Stimulated activated CD8-positive, alpha-beta memory T cell treated with anti-CD3 and anti-CD28 coated beads, Interleukin-4, amount 100 ng/mL, for 4 hours (primary cell): ENCODE measurements at places on chromosomes 6 and 20.

DNA sequence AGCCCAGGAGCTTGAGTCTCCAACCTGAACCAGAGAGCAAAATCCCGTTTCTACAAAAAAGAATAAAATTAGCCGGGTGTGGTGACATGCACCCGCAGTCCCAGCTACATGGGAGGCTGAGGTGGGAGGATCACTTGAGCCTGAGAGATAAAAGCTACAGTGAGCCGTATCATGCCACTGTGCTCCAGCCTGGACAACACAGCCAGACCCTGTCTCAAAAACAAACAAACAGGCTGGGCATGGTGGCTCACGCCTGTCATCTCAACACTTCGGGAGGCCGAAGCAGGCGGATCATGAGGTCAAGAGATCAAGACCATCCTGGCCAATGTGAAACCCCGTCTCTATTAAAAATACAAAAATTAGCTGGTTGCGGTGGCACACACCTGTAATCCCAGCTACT, 11.4 kb upstream of the PTCRA start:
- no peak for DNase-seq

DNA sequence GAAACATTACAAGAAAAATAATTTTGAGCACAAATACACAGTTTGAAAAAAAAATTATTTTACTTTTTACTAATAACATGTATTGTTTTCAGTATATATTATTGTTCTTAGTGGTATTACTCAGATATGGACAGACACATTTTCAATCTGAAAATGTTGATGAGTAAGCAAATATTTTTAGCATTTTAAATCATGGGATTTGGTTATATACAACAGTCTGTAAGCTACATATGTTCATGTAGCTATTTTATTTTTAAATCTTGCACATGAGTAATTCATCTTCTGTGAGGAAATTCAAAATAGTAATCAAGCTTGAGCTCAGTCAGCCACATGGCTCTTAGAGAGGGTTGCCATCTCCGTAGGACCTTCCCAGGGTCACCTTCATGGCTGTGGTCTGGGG, 471.9 kb downstream of the QKI start:
- no peak for DNase-seq

DNA sequence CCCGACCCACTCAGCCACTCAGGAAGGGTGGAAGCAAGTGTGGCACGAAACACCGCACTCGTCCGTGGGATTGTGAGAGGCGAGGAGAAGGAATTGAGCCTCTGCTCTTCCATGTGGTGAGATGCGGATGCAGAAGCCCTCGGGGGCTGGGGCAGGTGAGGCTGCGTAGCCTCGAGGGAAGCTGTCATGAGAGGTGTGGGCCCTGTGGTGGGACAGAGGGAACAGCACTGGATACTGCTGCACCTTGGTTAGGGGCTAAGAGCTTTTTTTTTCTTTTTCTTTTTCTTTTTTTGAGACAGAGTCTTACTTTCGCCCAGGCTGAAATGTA, 86.5 kb downstream of the PTPN1 start:
- no peak for DNase-seq

- no peak for DNase-seq
Measured at GRCh38 chr6:32774426-32774825, 11.1 kb upstream of the HLA-DQB2 start.

DNA sequence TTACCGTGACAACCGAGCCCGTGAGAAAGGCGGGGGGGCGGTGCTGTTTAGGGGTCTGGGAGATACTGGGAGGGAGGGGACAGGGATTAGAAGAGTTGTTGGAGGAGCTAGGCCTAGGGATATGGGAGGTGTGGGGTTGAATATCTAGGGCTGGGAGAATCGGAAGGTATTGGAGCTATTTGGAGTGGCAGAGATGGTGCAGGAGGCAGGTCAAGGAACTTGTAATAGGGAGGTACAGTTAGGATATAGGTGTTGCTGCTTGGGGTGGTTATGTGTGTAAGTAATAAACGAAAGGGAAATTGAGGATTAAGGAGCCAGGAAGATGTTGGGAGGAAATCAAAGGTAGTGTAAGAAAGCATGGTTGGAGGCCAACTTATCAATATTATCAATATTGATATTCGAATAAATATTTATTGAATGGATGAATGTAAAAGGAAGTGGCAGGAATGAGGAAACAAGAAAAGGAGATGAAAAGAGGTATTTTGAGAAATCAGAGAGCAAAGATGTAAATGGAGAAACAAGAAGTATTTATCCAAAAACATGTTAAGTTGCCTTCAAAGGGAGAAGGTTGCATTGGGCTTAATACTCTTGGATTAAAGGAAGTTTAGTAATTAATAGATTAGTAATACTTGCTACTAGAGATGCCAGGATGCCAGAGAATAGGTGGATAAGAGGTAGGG, 602 bp downstream of the PPP1R11 start:
- DNase-seq, result no peak

DNA sequence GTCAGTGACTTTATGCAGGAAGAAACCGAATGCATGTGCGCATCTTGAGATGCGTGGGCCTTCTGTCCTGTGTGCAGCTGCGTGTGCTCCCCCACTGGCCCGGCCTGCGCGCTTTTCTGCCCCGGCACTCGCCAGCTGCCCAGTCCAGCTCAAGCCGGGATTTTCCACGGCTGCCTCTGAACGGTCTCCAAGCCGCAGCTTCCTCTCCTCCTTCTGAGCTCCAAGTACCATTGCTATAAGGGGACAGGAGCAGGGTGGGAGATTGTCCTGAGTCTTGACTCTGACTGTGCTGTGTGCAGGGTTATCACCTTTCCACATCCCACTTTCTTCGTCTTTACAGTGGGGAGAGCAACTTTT, 302.8 kb downstream of the THBS2 start:
- no peak for DNase-seq

DNA sequence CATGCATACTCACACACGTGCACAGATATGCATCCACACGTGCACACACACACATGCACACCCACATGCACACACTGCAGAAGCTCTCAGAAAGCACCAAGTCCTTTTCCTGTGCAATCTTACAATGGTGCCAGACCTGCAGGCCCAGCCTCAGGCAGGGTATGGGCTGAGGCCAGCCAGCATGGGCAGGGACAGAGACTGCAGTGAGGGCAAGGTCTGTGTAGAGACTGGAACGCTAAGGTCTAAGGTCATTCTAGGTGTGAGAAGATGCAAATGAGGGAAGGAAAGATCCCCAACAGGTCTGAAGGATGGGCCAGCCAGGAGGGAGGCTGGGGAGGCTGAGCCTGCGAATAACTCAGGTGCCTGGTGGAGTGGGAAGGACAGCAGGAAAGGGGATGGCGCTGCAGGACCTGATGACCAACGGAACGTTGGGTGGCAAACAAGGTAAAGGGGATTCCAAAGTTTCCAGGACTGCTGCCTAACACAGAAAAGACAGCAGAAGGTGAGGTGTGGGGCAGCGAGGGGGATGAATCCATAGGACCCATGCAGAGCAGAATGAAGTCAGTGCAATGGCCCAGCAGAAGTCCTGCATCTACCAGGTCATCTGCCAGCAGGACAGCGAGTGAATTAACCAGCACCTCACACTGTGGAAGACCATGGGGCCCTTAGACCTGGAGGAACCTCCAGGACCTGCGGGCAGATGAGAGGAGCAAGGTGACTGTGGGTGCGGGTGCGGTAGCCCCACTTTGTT, 67.0 kb downstream of the ABHD12 start:
- DNase-seq, result no peak

DNA sequence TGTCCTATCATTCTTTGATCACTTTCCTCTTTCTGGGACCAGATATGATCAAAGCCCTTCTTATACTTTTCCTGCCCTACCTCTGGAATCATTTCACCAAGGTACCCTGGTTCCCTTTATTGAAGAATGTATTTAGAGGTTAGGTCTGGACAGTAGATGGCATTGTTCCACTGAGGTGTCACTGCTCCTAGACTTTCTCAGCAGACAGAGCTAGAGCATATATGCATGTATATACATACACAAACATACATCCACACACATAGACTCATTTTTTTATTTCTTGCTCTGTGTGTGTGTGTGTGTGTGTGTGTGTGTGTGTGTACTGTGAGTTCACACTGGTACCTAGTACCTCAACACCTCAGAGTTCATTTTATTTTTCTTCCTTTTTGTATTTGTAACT, 40.9 kb downstream of the PTPRA start:
- no peak for DNase-seq

DNA sequence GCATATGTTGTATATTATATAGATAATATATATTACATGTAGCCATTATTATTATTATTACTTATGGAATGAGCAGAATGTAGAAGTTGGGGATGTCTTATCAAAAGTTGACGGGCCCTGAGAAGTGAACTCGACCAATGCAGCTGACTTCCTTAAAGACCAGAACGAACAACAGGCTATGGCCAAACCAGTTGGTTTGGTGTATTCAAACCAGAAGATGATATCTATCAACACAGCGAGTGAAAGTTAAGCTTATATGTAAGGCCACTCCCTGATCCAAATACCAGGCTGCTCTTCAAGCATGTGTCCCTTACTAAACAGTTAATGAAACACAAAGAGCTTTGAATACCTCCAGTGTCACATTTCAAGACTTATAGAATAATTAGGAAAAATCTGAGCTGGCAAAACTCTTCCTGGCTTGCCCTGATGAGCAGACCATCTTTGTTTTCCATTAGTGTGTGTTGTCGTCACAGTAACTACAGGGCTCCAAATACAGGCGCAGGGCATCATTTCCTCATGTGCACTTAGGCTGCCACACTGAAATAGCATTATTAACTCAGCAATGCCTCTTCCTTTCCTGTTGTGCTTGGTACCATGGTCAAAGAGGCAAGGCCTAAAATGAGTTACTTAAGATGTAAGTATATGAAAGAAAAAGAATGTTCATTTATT, 6.6 kb downstream of the FILIP1 start:
- no peak for DNase-seq
